A549 treated with CpdA at 1 μM for 4 hours (cell line): ENCODE measurements at places on chromosomes 16 and 17. TPM values are rescaled to one million over a fixed set of nuclear protein-coding genes. Genes with fewer than 3 reads are reported as not detected.

HSF5 gene
- total RNA-seq = not detected in 5 replicates

KRT33B gene
- 0.05 to 0.13 TPM (median 0.10 TPM) in 3 of 5 replicates, not detected in the others for total RNA-seq

TMEM114 gene
- not detected in 5 replicates for total RNA-seq

SEPTIN1 gene
- total RNA-seq = 1.4 to 2.2 TPM (median 1.8 TPM) in 5 replicates

KRTAP1-1 gene
- not detected in 5 replicates for total RNA-seq

HLF gene
- 0.08 to 0.33 TPM (median 0.27 TPM) in 5 replicates for total RNA-seq

CNOT1 gene
- total RNA-seq = 127 to 182 TPM (median 134 TPM) in 5 replicates

TNK1 gene
- 1.5 to 2.4 TPM (median 1.8 TPM) in 5 replicates for total RNA-seq

DNAI2 gene
- total RNA-seq = 0.06 TPM in 1 of 5 replicates, not detected in the others

SPATA32 gene
- total RNA-seq = 0.16 to 0.20 TPM (median 0.17 TPM) in 4 of 5 replicates, not detected in the other

ITGAL gene
- 0.08 to 0.22 TPM (median 0.10 TPM) in 3 of 5 replicates, not detected in the others for total RNA-seq

FGF11 gene
- total RNA-seq = 0.99 to 1.4 TPM (median 1.4 TPM) in 5 replicates

HCRT gene
- 0.10 TPM in 1 of 5 replicates, not detected in the others for total RNA-seq

CES1 gene
- 29.2 to 44.5 TPM (median 35.1 TPM) in 5 replicates for total RNA-seq

FAM234A gene
- total RNA-seq = 43.8 to 50.6 TPM (median 45.5 TPM) in 5 replicates

TBX6 gene
- total RNA-seq = 0.25 to 0.53 TPM (median 0.32 TPM) in 4 of 5 replicates, not detected in the other

CACNG5 gene
- total RNA-seq = 0.03 TPM in 1 of 5 replicates, not detected in the others

HSPB9 gene
- total RNA-seq = not detected in 5 replicates

CMTM1 gene
- total RNA-seq = 0.89 to 2.0 TPM (median 1.5 TPM) in 4 of 5 replicates, not detected in the other

TMEM238L gene
- not detected in 5 replicates for total RNA-seq

CES5A gene
- 0.03 TPM in 1 of 5 replicates, not detected in the others for total RNA-seq

FNDC8 gene
- not detected in 5 replicates for total RNA-seq

HES7 gene
- 0.70 to 2.5 TPM (median 1.1 TPM) in 5 replicates for total RNA-seq

MT1H gene
- not detected in 5 replicates for total RNA-seq

PRAC1 gene
- not detected in 5 replicates for total RNA-seq

PYY gene
- 0.11 TPM in 1 of 5 replicates, not detected in the others for total RNA-seq

NHLRC4 gene
- 0.12 to 0.23 TPM (median 0.21 TPM) in 5 replicates for total RNA-seq

STH gene
- total RNA-seq = not detected in 5 replicates

RASD1 gene
- 0.37 to 1.1 TPM (median 0.89 TPM) in 5 replicates for total RNA-seq

THRA gene
- 13.4 to 16.5 TPM (median 15.2 TPM) in 5 replicates for total RNA-seq

SPATA22 gene
- total RNA-seq = not detected in 5 replicates

CDH1 gene
- 3.6 to 4.9 TPM (median 4.4 TPM) in 5 replicates for total RNA-seq

CMTM2 gene
- 0.15 TPM in 1 of 5 replicates, not detected in the others for total RNA-seq
